ENCODE measurements at places on chromosomes 7 and 10. TPM values are rescaled to one million over a fixed set of nuclear protein-coding genes. Genes with fewer than 3 reads are reported as not detected.

DNA sequence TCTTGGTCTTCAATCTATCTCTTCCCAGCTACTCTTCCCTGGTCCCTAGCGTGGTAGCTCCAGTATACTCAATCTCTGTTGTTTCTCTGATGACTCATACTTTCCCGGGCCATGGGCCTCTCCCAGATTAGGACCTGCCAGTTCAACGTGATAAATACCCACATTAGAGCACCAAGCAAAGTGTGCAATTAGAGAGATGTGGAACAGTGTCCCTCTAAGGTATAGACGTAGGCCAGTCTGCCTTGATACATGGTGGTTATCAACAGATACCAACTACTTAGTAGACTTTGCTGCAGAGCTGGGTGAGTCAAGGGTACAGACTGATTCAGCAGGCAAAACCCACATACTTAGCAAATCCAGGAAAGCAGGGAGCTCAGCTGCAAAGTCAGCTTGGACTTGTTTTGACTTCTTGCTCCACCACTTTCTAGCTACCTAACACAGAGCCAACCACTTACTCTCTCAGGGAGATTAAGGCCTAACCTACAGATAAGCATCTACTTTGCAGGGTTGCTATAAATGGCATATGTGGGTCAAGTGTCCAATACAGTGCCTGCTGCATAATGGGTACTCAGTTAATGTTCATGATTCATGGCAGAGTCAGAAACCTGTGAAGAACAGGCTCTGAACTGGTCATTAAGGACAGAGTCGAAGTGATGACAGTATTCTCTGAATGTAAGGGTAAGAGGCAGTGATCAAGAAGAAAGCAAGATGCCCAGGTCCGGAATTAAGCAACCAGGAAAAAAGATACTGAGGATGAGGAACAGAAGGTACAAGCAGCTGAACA, 176.1 kb downstream of the CHN2 start:
- H3K4me1 ChIP-seq: no peaks in the 10 kb centered on the region
- H3K27ac ChIP-seq: no peak overlapping the region
- no peaks in the 10 kb centered on the region for H3K36me3 ChIP-seq

Gene NME8
- 6.3 TPM for total RNA-seq

Gene SND1
- total RNA-seq: 151 TPM

DNA sequence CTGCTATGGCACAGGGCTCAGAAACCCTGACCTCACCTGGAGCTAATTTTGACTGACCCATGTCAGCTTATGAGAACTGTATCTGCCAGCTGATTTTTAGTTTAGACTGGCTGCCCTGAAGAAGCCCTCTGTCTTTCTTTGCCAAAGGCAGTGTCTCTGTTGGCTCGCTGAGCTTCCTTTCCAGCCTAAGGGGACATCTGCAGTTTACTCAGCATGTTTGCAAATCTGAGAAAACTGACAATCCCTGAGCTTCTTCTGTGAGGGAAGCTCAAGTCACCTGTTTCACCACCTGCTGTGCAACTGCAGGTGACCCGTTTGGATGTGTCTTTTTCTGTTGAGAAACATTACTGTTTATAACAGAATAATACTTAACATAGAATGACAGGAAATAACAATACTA, 46.0 kb downstream of the PRKAR2B start:
- H3K4me1 ChIP-seq: peaks cover 9% of the 10 kb centered on the region
- no peak overlapping the region for H3K4me3 ChIP-seq

GRCh38 chr7:56127241-56127975, 11.2 kb upstream of the NUPR2 start:
- H3K4me1 ChIP-seq: no peaks in the 10 kb centered on the region
- no peak for DNase-seq
- no peak overlapping the region for H3K27ac ChIP-seq
- no peaks in the 10 kb centered on the region for H3K36me3 ChIP-seq
- no peaks in the 10 kb centered on the region for H3K27me3 ChIP-seq

DNA sequence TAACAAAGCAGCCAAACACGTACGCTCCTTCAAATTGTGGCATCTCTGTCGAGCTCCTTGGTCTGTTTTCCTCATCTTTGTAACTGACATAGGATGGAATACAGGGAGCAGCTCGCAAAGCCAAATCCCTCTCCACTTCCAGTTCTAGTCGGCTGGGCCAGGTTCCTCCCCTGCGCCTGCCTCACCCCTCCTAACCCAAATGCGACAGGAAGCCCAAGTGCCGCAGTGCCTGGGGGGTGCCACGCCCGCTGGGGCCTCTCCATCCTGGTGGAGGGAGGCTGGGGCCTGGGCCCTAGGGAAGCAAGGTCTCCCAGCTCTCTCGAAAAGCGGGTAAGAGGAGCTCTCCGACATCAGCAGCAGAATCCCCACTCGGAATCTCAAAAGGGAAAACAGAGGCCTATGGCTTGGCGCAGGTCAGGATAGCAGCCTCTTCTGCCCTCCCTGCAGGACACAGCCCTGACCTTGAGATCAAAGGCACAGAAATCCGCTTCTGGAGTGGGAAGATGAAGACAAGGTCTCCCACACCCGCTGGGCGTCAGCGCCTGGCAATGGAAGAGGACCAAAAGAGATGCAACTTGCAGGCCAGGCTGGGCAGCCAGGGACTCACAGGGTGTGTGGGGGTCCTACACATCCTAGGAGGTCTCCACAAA, 165.8 kb downstream of the NRF1 start:
- H3K27ac ChIP-seq: no peak overlapping the region
- no peak for DNase-seq
- no peaks in the 10 kb centered on the region for H3K36me3 ChIP-seq

Gene PAOX
- 24.1 TPM for total RNA-seq

DNA sequence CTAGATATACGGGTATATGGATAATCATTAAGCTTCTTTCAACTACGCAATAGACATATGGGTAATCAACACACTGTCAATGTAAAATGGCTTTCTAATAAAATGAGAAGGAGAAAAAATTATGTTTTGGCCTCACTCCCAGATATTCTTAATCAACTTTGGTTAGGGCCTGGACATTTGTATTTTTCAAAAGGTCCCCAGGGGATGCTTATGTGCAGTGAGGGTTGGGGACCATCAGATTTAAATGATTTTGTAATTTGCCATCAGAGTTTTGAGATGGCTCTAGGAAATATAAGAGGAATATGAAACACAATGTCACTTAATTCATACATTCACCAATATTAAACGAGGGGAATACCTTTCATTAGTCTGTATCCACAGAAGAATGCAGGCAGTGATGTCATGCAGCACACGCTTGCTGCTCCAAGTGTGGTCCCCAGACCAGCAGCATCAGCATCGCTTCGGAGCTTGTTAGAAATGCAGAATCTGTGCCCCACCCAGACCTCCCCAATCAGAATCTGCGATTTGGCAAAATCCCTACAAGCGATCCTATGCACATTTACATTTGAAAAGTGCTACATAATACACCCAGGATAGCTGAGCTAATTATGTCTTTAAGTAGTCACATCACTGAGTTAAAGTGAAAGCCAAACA, 75.1 kb downstream of the INHBA start:
- no peak overlapping the region for H3K27ac ChIP-seq
- H3K4me1 ChIP-seq: no peaks in the 10 kb centered on the region
- no peaks in the 10 kb centered on the region for H3K36me3 ChIP-seq

Gene NEUROG3
- total RNA-seq: not detected
